Kasumi-1 (cell line): ENCODE measurements at places on chromosomes 1 and 21.

GRCh38 chr1:200260597-200261335 is 149.1 kb downstream of the ZNF281 start:
- no peak for DNase-seq

GRCh38 chr1:110464340-110464739 is 13.4 kb downstream of the PROK1 start:
- no peak for DNase-seq

DNA sequence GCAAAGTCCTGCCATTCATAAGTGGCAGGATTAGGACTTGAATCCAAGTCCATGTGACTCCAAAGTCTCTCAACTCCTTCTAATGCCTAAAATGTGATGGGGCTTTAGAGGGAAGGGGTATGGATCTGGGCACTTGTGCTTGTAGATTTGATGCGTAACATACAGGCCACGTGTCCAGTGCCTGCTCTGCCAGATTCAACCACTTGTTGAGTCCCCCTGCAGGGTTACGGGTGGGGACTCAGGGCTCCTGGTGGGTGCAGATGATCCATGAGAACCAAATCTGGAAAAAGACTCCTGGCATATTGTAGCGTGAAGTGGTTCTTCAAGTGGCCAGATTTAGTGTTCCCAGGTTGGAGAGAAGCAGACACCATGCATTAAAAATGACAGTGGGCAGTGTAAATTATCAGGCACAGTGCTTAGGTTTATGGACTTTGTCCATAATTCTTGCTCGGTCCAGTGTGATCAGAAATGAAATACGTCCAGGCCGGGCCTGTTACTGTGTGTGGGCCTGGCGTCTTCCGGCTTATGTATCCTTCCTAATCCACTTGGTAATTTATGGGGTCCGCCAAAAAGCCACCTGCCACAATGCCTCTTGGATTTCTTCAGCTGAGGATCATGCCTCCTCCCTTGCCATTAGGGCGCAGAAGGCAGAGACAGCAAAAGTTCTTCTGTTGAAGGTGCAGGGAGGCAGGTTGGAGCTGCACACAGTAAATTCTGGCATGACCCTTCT is 51.2 kb upstream of the LRP8 start:
- no peak for DNase-seq

GRCh38 chr21:27168084-27168483 is 201.2 kb upstream of the ADAMTS5 start:
- no peak for DNase-seq

DNA sequence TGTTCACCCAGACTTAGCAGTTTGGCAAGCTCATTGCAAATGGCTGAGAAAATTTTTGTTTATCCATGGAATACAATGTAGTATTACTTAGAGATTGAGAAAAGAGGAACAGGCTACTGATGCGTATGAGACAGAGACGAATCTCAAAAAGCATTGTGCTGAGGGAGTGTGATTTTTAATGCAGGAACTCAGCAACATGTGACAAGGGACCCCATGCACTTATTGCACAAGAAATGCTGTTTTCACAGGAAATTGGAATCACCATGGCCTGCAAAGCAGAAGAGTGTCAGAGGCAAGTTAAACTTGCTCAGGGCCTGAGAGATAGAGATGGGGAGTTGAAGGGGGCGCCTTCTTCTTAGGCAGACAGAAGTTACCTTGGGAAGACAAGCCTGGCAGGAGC is 32.6 kb upstream of the TLR5 start:
- peak; percentile 45 for DNase-seq

GRCh38 chr1:215113776-215114153 is 31.2 kb downstream of the KCNK2 start:
- no peak for DNase-seq

- DNase-seq = no peak
Observed at GRCh38 chr1:154445040-154445472, 39.9 kb downstream of the IL6R start.

GRCh38 chr1:160061369-160062229 is 8.4 kb downstream of the KCNJ10 start:
- no peak for DNase-seq

DNA sequence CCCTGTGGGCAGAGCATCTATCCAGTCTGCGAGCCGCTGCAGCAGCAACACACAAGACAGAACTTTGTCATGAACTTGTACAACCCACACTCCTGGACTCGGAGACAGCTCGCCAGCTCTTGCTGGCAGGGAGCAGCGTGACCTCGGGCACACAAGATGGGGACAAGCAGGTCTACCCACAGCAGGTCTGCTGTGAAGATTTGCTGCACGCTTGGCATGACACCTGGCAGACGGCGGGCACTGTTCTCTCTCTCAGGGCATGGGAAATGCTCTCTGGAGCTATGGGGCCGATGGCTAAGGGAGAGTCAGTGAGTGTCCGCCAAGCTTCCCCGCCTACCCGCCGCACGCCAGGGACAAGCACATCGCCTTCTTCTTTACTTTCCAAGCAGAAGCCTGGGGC is 90.0 kb downstream of the STUM start:
- no peak for DNase-seq

DNA sequence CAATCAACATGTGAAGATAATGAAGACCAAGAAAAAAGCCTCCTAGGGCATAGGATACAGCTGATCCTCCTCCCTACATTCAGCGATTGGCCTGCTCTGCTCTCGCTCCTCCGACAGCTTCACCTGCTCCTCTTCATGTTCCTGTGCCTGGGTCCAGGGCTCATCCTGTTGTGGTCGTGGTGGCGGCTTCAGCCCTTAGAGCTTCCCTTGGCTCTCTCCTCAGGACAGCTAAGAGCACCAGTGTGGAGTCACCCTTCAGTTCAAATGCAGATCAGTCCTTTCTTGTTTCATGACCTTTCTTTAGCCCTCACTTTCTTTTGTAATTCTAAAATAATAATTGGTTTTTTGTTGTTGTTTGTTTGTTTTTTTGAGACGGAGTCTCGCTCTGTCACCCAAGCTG is 18.7 kb downstream of the CNN3 start:
- no peak for DNase-seq

DNA sequence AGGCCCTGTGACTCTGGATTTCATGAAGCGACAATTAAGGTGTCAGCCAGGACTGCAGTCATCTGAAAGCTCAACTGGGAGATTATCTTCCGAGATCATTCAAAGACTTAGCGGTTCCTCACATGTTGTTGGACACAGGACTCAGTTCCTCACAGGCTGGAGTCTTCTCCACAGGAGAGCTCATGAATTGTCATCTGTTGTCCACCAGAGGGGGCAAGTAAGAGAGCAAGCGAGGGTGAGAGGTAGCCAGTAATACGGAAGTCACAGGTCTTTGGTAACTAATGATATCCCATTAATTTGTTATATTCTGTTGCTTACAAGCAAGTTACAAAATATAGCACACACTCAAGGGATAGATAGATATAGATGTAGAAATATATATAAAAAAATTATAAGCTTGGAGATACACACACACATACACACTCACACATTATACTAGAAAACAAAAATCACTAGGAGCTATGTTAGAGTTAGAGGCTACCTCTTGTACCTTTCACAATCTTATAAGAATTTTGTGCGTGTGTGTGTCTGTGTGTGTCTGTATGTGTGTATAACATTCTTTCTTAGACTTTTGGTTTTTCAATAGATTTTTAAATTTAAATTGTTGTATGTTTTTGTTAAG is 1695.3 kb downstream of the BRINP3 start:
- DNase-seq = peak; percentile 82
